ENCODE measurements at places on chromosomes 5 and 9. TPM values are rescaled to one million over a fixed set of nuclear protein-coding genes. Genes with fewer than 3 reads are reported as not detected.
A peak's percentile ranks its signal among the peaks of the same experiment; 100 is the strongest.

DNA sequence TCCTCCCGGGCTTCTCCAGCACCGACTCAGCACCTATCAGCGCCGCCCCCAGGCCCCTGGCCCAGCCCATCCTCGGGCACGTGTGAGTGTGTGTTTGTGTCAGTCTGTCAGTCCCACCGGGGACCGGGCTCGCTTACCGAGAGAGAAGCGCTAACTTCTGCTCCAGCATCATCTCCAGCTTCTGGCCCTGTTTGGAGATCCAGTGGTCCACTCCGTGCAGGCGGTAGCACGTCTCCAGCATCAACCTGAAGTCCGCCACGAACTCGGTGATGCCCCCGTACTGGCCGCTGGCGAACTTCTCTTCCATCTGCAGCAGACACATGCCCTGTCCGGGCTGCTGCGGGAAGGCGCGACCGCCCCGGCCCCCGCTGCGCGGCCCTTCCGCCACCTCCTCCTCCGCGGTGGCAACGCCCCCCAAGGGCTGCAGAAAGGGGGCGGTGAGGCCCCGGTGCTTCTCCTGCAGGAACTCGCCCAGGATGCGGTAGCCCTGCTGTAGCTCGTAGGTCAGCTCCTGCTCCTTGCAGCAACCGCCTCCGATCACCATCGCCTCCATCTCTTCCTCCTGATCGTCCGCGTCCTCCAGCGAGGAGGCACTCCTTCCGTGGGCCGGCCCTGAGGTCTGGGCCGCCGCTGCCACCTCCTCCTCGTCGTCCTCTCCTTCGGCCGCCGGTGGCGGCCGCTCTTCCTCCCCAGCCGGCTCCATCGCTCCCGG, 8.2 kb downstream of the RANBP6 start:
- H3K4me1 ChIP-seq, result peaks cover 56% of the 10 kb centered on the region
- H3K27ac ChIP-seq, result peak overlapping the region; percentile 95
- no peaks in the 10 kb centered on the region for H3K27me3 ChIP-seq
- no peaks in the 10 kb centered on the region for H3K36me3 ChIP-seq
- peak; percentile 91 for DNase-seq
- H3K4me3 ChIP-seq, result peak overlapping the region; percentile 92

- no peaks in the 10 kb centered on the region for H3K27me3 ChIP-seq
- no peak for DNase-seq
- no peak overlapping the region for H3K27ac ChIP-seq
Observed at GRCh38 chr5:127826011-127826410, 122.8 kb downstream of the CCDC192 start.

DNA sequence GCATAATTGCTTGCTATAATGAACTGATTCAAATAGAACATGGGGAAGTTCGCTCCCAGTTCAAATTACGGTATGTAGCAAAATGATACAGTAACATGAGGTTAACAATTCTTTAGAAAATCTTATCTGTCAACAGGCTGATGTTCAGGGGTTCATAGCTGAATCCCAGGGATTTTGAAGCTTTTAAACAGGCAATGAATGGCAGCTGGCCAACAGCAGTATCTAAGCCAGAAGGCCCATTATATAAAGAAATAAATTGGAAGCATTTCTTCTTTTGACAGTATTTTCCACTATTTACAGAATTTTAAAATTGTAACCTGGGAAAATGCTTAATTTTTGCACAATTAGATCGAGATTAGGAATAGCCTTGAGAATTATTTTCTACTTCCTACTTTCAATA, 126.8 kb downstream of the PDE8B start:
- H3K27ac ChIP-seq, result no peak overlapping the region
- no peaks in the 10 kb centered on the region for H3K36me3 ChIP-seq

DNA sequence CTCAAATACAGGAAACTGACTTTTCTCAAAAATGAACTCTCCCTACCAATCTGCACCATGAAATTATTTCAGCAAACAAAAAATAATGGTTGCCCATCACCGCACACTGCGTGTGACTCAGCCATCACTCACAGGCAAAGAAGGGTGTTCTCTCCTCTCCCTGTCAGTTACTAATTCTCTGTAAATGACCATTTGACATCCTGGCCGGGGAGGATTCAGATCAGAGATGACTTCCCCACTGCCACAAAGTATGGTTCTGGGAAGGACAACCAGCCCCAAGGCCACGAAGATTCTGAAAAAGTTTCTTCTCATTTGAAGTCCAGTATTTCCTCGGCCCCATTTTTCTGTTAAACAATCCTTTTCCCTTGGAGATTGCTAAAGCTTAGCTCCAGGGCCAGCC, 199.4 kb downstream of the AUH start:
- no peaks in the 10 kb centered on the region for H3K27me3 ChIP-seq
- peaks cover 25% of the 10 kb centered on the region for H3K4me1 ChIP-seq
- H3K27ac ChIP-seq, result no peak overlapping the region
- no peak for DNase-seq
- H3K4me3 ChIP-seq, result no peak overlapping the region
- no peaks in the 10 kb centered on the region for H3K36me3 ChIP-seq

GRCh38 chr5:132010989-132011621, 353 bp downstream of the ACSL6 start:
- H3K27me3 ChIP-seq, result no peaks in the 10 kb centered on the region
- DNase-seq, result no peak
- no peak overlapping the region for H3K27ac ChIP-seq
- H3K36me3 ChIP-seq, result no peaks in the 10 kb centered on the region
- peak overlapping the region; percentile 79 for H3K4me3 ChIP-seq
- H3K4me1 ChIP-seq, result peaks cover 27% of the 10 kb centered on the region

The GARNL3 gene
- 1.9 TPM for polyA plus RNA-seq

The ANKRD20A1 gene
- polyA plus RNA-seq, result 0.20 TPM

The EFCAB9 gene
- polyA plus RNA-seq, result 0.08 TPM

The SGCD gene
- polyA plus RNA-seq, result 24.7 TPM

The DOK3 gene
- polyA plus RNA-seq, result 0.44 TPM

Measured in psoas muscle (tissue), 8 donors.